Progenitor cell of endocrine pancreas (in vitro differentiated cells): ENCODE measurements at places on chromosomes 4 and X. TPM values are rescaled to one million over a fixed set of nuclear protein-coding genes. Genes with fewer than 3 reads are reported as not detected.

DNA sequence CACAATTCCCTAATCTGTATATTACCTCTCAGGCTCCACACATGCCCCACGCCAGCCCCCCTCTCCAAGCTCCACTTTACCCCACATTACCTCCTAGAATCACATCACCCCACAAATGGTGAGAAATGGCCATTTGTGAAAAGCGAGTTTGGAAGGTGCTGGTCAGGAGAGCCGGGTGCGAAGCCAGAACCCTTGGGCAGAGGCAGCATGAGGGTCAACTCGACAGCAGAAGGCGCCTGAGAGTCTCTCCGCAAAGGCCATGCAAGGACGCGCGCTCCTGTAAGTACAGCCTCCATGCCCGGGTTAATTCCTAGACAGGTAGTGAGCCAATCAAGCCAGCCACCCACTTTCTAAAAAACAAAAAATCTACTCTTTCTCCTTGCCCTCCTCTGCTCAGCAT is 42.4 kb downstream of the RHOXF2 start:
- DNase-seq, result no peak
- H3K36me3 ChIP-seq, result peaks cover 1% of the 10 kb centered on the region
- H3K4me1 ChIP-seq, result no peaks in the 10 kb centered on the region

- peaks cover 23% of the 10 kb centered on the region for H3K27me3 ChIP-seq
- H3K27ac ChIP-seq, result no peak overlapping the region
- peaks cover 6% of the 10 kb centered on the region for H3K4me1 ChIP-seq
Measured at GRCh38 chr4:154630324-154630723, 17.9 kb upstream of the FGG start.

GRCh38 chrX:103396186-103396585 is 19.8 kb downstream of the BEX3 start:
- no peaks in the 10 kb centered on the region for H3K4me1 ChIP-seq
- no peaks in the 10 kb centered on the region for H3K36me3 ChIP-seq
- H3K27me3 ChIP-seq, result no peaks in the 10 kb centered on the region
- H3K4me3 ChIP-seq, result no peak overlapping the region
- DNase-seq, result no peak

- H3K4me1 ChIP-seq, result peaks cover 15% of the 10 kb centered on the region
- H3K27ac ChIP-seq, result no peak overlapping the region
- H3K4me3 ChIP-seq, result no peak overlapping the region
- no peak for DNase-seq
- H3K36me3 ChIP-seq, result no peaks in the 10 kb centered on the region
Measured at GRCh38 chr4:122548886-122549630, 71.8 kb downstream of the IL21 start.

The ABLIM2 gene
- total RNA-seq, result 5.7 and 7.5 TPM in 2 replicates

- H3K36me3 ChIP-seq, result no peaks in the 10 kb centered on the region
- no peaks in the 10 kb centered on the region for H3K4me1 ChIP-seq
- DNase-seq, result no peak
- no peaks in the 10 kb centered on the region for H3K27me3 ChIP-seq
- no peak overlapping the region for H3K4me3 ChIP-seq
- H3K27ac ChIP-seq, result no peak overlapping the region
Measured at GRCh38 chr4:158578476-158578875, 56.8 kb downstream of the RXFP1 start.

GRCh38 chr4:3466691-3467600 is 3.8 kb downstream of the DOK7 start:
- H3K27ac ChIP-seq, result no peak overlapping the region
- no peak for DNase-seq
- H3K36me3 ChIP-seq, result no peaks in the 10 kb centered on the region
- H3K4me3 ChIP-seq, result no peak overlapping the region
- H3K27me3 ChIP-seq, result peaks cover 38% of the 10 kb centered on the region

DNA sequence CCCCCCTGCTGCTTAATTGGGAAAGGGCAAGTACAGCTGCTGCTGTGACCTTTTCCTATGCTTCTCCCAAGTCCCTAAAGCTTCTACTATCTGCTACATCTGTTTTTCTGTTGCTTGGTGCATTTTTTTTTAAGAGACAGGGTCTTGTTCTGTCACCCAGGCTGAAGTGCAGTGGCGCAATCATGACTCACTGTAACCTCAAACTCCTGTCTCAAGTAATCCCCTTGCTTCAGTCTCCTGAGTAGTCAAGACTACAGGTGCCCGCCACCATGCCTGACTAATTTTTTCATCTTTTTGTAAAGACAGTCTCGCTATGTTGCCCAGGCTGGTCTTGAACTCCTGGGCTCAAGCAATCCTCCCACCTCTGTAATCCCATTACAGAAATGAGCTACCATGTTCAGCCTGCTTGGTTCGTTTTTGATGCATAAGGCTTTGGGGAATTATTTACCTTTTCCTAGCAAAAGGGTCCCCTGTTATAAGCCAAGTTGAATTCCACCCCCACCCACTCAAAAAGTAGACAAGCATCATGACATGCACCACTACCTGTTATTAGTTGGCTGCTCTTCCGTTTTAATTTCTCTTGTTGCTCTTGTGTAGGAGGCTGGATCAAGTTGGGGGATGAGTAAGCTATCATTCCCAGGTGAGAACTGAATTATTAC is 39.6 kb downstream of the DGKK start:
- H3K36me3 ChIP-seq, result no peaks in the 10 kb centered on the region
- peaks cover 2% of the 10 kb centered on the region for H3K4me1 ChIP-seq
- DNase-seq, result no peak

DNA sequence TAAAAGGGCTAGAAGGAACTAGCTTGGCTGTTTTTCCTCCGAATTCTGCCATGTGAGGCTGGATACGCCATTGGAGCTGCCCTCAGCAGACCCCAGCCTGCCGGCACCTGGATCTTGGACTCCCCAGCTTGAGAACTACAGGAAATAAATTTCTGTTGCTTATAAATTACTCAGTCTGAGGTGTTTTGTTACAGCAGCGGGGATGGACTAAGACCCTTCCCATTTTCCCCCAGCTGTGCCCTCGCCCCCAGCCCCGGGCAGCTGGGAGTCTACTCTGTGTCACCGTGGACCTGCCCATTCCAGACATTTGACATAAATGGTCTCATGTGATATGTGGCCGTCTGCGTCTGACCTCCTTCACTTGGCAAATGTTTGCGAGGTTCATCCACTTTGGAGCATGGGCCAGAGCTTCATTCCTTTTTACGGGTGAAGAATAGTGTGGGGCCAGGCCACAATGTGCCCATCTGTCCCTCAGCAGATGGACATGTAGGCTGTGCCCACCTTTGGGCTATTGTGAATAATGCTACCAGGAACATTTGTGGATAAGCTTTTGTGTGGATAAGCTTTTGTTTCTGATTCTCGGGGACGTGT is 30.7 kb upstream of the SPON2 start:
- no peaks in the 10 kb centered on the region for H3K4me1 ChIP-seq
- H3K27ac ChIP-seq, result no peak overlapping the region
- peaks cover 1% of the 10 kb centered on the region for H3K36me3 ChIP-seq
- peaks cover 9% of the 10 kb centered on the region for H3K27me3 ChIP-seq
- no peak overlapping the region for H3K4me3 ChIP-seq
- DNase-seq, result no peak

- no peaks in the 10 kb centered on the region for H3K36me3 ChIP-seq
- peaks cover 6% of the 10 kb centered on the region for H3K4me1 ChIP-seq
- H3K27me3 ChIP-seq, result no peaks in the 10 kb centered on the region
Measured at GRCh38 chr4:180808862-180809261, 1434.3 kb upstream of the TENM3 start.

GRCh38 chr4:22802876-22803275 is 110.1 kb downstream of the GBA3 start:
- H3K4me1 ChIP-seq, result no peaks in the 10 kb centered on the region
- H3K36me3 ChIP-seq, result no peaks in the 10 kb centered on the region
- H3K27me3 ChIP-seq, result no peaks in the 10 kb centered on the region
- no peak overlapping the region for H3K4me3 ChIP-seq
- no peak for DNase-seq
- no peak overlapping the region for H3K27ac ChIP-seq

DNA sequence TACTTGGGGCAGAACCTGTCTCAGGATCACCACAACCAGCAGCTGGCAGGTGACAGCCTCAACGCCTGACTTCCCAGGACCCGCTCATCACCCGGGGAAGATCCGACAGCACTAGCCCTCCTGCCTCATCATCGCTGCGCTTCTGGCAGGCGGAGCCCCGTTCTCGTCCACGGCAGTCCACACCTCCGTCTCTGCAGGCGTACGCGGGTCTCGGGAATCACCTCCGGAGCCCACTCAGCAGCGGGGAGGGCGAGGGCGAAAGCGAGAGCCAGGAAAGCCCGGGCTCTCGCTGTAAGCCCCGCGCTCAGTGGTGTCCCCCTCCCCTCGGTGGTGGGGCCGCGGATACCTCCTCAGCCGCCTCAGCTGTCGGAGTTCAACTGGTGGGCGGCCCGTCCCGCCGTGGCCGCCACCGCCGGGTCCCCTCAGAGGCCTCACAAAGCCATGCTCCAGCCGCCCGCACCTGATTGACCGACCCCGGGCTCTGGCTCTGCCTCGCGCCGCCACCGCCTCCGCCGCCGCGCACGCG is 518 bp upstream of the CNKSR2 start:
- peak overlapping the region; percentile 96 for H3K4me3 ChIP-seq
- no peak for DNase-seq
- H3K4me1 ChIP-seq, result peaks cover 11% of the 10 kb centered on the region
- H3K27ac ChIP-seq, result no peak overlapping the region

DNA sequence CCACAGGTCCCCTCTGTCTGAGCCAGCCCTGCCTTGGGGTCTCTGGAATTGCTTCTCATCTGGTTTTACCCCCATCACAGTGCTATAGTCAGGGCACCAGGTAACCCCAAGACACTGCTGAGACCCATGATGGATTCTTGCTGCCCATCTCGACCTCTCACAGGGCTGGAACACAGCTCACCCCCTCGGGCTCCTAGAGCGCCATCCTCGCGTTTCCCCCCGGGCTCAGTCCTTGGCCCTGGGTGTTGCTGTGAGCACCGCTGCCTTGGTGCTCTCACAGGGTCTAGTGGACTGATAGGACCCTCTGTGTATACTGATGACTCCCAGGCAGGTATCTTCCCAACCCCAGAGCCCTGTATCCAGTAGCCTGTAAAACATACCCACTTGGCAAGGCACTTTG is 8.8 kb downstream of the MAEA start:
- peaks cover 8% of the 10 kb centered on the region for H3K36me3 ChIP-seq
- no peak overlapping the region for H3K4me3 ChIP-seq
- no peak for DNase-seq

- no peaks in the 10 kb centered on the region for H3K4me1 ChIP-seq
- no peaks in the 10 kb centered on the region for H3K27me3 ChIP-seq
- no peak overlapping the region for H3K4me3 ChIP-seq
- no peak overlapping the region for H3K27ac ChIP-seq
Measured at GRCh38 chrX:46436744-46437143, 108.5 kb downstream of the ZNF674 start.

DNA sequence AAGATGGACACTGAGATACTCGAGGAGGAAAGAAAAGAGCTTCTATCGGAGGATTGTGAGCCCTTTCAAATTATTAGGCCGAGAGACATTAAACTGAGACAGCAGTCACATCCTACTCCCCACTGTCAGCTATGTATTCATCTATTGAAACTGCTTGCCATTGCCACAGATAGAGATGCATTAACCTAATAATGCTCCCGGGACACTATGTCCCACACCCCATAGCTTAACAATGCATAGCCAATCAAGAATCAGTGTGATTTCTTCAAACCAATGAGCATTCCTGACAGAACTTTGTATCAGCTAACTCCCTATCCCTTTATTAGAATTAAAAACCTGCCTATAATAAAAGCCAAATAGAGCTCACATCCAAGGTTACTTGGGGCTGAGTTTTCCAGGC is 118.1 kb upstream of the NEIL3 start:
- peaks cover 6% of the 10 kb centered on the region for H3K4me1 ChIP-seq
- no peaks in the 10 kb centered on the region for H3K36me3 ChIP-seq
- no peaks in the 10 kb centered on the region for H3K27me3 ChIP-seq
- no peak for DNase-seq
- H3K27ac ChIP-seq, result no peak overlapping the region

DNA sequence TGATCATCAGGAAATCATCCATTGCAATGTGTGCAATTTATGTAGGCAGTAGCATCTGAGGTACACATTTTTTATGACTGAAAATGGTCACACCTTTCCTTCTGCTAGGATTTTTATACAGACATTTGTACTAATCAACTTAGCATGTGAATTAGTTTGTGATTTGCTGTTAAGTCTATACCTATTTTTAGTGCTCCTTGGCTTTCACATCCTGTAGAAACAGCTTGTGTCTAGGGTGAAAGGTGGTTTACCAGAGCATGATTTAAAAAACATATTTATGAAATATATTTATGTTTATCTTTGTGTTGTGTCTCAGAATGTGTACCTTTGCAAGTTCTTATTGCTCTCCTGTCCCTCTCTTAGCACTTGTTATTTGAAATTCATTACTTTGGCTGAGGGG is 916.0 kb downstream of the TECRL start:
- no peak for DNase-seq
- H3K36me3 ChIP-seq, result no peaks in the 10 kb centered on the region

- H3K4me1 ChIP-seq, result peaks cover 18% of the 10 kb centered on the region
- peaks cover 44% of the 10 kb centered on the region for H3K36me3 ChIP-seq
- H3K27ac ChIP-seq, result peak overlapping the region; percentile 95
- no peaks in the 10 kb centered on the region for H3K27me3 ChIP-seq
Measured at GRCh38 chr4:39528061-39528465, 824 bp upstream of the UGDH start.

DNA sequence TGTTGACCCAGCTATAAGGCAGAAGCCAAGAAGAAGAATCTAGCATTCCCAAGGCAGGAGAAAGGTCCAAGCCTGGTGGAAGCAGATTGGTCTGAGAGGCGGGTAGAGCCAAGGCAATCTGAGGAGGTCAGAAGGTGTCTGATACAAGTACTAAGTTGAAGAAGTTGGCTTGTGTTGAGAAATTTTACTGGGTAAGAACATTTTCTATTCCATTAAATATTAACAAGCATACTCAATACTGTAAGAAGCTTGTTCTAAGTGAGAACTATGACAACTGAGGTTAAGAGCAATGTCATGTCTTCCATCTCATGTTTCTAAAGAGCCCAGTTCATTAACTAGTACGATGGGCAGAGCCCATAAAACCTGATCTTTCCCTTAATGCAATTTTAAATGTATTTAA is 75.0 kb downstream of the FAM13A start:
- no peaks in the 10 kb centered on the region for H3K4me1 ChIP-seq
- no peak overlapping the region for H3K4me3 ChIP-seq
- DNase-seq, result no peak
- no peak overlapping the region for H3K27ac ChIP-seq

GRCh38 chr4:27128443-27128842 is 267.8 kb downstream of the STIM2 start:
- no peak overlapping the region for H3K4me3 ChIP-seq
- no peaks in the 10 kb centered on the region for H3K36me3 ChIP-seq
- H3K4me1 ChIP-seq, result no peaks in the 10 kb centered on the region
- no peak for DNase-seq

GRCh38 chr4:95546221-95546620 is 2.6 kb downstream of the UNC5C start:
- no peak overlapping the region for H3K27ac ChIP-seq
- peaks cover 8% of the 10 kb centered on the region for H3K36me3 ChIP-seq
- H3K27me3 ChIP-seq, result peaks cover 10% of the 10 kb centered on the region
- no peak for DNase-seq

GRCh38 chr4:136392576-136392975 is 1139.7 kb downstream of the PCDH18 start:
- no peaks in the 10 kb centered on the region for H3K27me3 ChIP-seq
- no peak overlapping the region for H3K27ac ChIP-seq
- no peaks in the 10 kb centered on the region for H3K4me1 ChIP-seq
- no peak for DNase-seq
